Putamen (tissue), 1 donor: ENCODE measurements at places on chromosomes 3 and 15.

DNA sequence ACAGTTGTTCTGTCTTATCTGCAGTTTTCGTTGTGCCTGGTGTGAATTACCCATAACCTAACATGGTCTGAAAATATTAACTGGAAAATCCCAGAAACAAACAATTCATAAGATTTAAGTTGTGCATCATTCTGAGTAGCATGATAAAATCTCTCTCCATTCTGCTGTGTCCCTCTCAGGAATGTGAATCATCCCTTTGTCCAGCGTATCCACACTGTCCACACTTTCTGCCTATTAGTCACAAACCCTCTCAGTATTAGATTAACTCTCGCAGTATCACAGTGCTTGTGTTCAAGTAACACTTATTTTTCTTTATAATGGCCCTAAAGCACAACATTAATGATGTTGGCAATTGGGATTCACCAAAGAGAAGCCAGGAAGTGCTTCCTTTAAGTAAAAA, 203.2 kb downstream of the CGGBP1 start:
- DNase-seq: no peak

GRCh38 chr3:186525369-186526255, 18.6 kb downstream of the CRYGS start:
- no peak for DNase-seq

DNA sequence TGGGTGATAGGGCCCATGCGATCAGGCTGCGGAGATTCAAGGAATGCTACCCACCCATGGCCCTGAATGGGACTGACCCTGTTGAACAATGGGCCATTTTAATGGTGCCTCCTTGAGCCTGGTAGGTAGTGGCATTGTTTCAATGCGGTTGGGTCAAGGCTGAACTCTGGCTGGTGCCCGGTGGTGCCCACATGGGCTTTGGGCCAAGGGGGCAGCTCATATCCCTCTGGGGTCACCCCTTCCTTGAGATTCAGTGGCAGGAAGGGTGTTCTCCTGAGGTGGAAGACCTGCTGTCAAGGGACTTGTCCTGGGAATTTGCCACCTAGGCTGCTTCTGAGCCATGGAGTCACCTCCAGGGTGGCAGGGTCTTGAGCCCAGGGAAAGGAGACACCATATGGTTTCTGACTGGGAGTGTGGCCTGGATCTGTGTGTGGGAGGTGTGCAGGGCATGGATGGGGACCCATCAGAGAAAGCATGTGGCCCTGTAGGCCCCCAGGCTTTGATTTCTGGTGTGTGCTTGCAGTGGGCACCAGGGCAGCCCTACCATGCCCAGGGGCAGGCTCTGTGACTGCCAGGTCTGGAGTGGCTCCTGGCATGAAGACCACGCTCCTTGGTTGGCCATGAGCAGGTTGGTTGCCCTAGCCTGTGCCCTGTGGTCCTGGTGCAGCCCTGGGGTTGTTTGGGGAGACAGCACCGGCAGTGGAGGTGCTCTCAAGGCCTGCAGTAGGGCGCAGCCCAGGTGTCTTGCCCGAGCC, 199.9 kb downstream of the UBE3A start:
- DNase-seq: no peak

DNA sequence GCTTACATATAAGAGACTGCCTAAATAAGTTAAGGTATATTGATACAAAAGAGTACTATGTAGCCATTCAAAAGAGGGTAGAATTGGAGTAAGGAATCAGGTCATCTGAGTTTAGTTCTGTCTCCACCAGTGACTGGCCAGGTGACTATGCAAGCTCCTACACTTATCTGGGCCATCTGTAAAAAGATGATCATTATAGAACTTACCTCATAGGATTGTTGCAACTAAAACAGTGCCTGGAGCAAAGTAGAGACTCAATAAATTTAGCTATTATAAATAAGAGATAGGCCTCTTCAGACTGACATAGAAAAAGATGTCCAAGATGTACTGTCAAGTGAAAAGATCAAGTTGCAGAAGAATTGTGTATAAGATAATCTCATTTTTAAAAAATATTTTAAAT, 1.7 kb upstream of the ATP8B4 start:
- no peak for DNase-seq
